Cardiac muscle cell (in vitro differentiated cells and primary cell): ENCODE measurements at places on chromosomes 7 and 10.

- no peak for DNase-seq
Observed at GRCh38 chr10:48598243-48598935, 6.5 kb downstream of the ARHGAP22 start.

DNA sequence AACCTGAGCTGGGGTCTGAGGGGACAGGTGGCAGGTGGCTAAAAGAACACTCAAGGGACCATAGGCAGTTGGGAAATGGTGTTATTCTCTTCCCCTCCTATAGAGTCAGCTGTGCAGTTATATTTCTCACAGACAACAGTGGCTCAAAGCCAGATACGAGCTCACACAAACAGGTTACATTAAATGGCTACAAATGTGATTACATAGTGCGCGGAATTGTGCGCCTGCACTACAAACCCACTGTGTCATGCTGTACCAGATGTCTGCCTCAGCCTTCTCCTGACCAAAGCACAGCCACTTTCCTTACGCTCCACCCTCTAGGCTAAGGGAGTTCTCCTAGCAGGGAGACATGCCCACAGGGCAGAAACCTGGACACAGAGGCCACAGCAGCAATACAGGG is 387.2 kb downstream of the CNTNAP2 start:
- DNase-seq = no peak

DNA sequence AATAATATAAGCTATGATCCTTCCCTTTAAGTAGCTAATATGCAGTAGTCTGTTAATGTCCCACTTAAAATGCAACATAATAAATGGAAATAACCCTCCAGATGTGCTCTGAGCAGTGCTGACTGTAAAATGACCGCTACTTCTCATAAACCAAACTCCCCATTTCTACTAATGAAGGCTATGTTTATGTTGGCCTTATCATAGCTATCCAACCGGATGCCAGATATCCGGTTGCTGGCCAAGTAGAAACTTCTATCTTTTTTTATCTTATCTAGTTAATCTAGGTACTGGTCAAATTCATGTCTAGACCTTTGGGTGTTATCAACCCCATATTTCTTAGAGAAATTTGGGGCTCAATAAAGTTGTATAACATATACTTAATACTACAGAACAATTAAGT is 56.6 kb downstream of the CHRM2 start:
- DNase-seq = peak; percentile 20

- DNase-seq = no peak
Observed at GRCh38 chr10:69469976-69470375, 18.7 kb downstream of the TSPAN15 start.

DNA sequence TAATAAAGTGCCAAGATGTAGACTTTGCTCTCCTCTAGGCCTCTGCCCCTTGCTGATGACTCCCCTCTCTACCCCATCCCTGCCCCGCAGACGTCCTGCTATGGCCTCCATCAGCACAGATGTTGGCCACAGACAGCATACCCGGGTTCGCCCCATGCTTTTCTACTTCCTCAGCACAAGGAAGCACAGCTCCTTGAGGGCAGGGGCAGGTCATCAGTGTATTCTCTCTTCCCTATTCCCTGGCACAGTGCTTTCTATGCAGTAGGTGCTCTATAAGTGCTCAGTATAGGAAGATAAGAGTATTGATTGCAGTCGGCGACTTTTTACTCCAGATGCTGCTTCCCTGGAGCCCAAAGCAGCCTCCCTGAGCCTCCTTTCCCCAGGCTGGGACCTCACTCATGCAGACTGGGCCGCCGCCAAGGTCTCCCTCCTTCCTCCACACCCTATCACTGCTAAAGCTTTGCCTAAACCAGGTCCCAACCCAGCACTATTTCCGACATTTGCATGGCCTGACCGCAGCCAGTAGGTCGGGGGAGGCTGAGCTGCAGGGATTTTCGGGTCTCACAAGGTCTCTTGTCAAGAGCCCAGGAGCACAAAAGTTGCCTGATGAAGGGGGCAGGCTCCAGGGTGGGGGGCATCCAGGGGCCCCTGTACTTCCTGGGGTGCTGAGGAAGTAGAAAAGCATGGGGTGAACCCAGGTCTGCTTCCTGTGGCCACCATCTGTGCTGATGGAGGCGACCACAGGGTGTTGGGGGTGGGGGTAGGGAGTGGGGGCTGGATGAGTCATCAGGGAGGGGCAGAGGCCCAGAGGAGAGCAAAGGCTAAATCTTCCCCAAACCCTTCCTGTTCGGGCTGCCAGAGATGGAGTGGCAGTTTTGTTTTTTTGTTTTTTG is 8.0 kb downstream of the CALHM3 start:
- DNase-seq = peak; percentile 81

GRCh38 chr10:35934642-35934995 is 292.5 kb upstream of the FZD8 start:
- no peak for DNase-seq

DNA sequence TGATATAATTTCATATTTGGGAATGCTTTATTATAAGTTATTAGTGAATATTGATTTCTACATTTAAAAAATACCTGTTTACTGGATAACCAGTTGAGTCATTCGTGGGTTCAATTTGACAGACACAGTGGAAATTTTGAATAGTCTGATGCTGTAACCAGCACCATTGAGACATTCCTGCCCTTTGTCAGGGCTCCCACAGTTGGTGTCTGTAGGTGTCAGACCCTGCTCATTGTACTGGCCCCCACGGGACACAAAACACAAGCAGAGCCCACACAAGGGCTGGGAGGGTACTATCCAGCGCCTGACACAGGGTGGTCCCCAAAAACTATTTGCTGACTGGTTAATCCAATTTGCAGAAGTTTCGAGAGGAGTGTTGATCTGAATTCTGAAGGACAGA is 35.9 kb downstream of the EEPD1 start:
- no peak for DNase-seq

DNA sequence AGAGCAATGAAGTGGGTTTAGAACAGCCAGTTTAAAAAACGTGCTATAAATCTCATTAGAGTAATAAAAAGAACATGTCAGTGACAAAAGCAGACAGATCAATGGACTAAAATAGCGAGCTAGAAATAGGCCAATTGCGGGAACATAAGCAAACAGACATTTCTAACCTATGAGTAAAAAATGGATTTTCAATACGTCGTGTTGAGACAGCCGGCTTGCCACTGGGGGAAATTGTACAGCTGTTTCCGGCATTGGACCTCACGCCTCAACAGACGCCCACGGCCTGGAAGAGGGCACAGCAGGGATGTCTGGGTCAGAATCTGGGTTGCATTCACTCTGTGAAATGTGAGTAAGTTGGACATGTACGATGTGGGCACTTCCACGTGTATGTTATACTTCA is 92.9 kb downstream of the SVOPL start:
- DNase-seq = peak; percentile 66

DNA sequence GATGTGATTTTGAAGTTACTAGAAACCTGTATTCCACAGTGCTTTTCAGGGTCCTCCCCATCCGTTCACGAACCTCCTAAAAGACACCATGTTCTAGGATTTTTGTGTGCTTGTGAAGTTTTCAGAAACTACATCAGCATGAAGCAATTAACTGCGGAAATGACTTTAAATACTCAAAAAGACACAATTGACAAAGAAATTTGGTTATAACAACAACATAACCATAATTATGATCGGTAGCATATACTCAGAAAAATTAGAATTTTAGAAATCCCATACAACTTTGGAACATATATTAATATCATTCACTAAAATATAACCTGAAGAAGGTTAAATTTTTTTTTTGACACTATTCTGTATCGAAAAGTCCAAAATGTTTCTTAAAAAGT is 43.8 kb upstream of the FAM20C start:
- DNase-seq = no peak

GRCh38 chr10:93180482-93180931 is 106.8 kb downstream of the CYP26A1 start:
- no peak for DNase-seq

GRCh38 chr10:87864496-87865059 is 1.2 kb downstream of the PTEN start:
- DNase-seq = peak; percentile 25

GRCh38 chr10:91551856-91552255 is 81.0 kb downstream of the PPP1R3C start:
- DNase-seq = peak; percentile 86

GRCh38 chr7:153447011-153447410 is 605.2 kb upstream of the DPP6 start:
- DNase-seq = no peak

GRCh38 chr10:105356626-105357025 is 715.5 kb downstream of the SORCS3 start:
- DNase-seq = no peak

GRCh38 chr7:21071561-21072501 is 285.1 kb upstream of the SP8 start:
- peak; percentile 30 for DNase-seq

- DNase-seq = no peak
Observed at GRCh38 chr10:29140151-29140550, 148.7 kb upstream of the LYZL1 start.

DNA sequence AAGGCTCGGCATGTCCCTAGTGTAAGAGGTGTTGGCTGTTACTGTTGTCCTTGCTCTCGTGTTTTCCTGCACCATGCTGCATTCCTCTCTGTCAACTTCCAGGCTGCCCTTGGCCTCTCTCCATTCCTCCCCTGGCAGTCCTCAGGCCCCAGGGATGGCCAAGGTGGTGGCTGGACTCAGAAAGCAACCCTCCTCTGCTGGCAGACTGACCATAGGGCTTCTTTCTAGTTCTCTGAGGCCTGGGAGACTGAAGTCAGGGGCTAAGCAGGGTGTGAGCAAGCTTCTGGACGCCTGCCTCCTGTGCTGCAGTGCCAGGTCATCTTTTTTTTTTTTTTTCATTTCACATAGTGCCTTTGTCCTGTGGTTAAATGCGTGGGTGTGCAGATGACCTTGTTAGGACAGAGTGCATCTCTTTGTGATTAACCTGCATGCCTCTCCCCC is 72.0 kb downstream of the GOLGA7B start:
- DNase-seq = peak; percentile 5

GRCh38 chr7:41224063-41224763 is 478.7 kb downstream of the INHBA start:
- DNase-seq = no peak

- DNase-seq = peak; percentile 83
Observed at GRCh38 chr10:71868192-71868697, 17.2 kb upstream of the PSAP start.

GRCh38 chr7:272108-272615 is 17.8 kb upstream of the FOXL3 start:
- DNase-seq = no peak

DNA sequence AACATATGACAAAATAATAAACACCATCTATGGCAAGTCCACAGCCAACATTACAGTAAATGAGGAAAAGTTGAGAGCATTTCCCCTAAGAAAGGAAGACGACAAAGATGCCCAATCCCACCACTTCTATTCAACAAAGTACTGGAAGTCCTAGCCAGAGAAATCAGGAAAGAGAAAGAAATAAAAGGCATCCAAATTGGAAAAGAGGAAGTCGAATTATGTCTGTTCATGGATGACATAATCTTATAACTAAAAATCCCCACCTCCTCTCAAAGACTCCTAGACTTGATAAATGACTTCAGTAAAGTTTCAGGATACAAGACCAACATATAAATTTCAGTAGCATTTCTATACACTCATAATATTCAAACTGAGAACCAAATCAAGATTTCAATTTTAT is 288.5 kb upstream of the POT1 start:
- no peak for DNase-seq

DNA sequence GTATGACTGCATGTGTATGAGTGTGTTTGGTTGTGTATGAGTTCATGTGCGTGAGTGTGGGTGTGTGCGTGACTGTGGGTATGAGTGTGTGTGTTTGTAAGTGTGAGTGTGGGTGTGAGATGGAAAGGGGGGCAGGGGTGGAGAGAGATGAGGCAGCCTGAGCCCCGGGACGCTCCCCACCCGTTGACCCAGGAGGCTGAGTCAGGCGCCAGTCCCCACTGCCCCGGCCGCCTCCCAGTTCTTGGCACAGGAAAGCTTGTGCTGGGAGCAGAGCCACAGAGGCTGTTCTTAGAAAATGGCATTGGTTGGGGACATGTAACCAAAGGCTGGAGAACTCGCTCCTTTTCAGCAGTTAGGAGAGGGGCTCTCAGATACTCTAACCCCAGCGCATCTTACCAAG is 27.8 kb upstream of the NUB1 start:
- no peak for DNase-seq

DNA sequence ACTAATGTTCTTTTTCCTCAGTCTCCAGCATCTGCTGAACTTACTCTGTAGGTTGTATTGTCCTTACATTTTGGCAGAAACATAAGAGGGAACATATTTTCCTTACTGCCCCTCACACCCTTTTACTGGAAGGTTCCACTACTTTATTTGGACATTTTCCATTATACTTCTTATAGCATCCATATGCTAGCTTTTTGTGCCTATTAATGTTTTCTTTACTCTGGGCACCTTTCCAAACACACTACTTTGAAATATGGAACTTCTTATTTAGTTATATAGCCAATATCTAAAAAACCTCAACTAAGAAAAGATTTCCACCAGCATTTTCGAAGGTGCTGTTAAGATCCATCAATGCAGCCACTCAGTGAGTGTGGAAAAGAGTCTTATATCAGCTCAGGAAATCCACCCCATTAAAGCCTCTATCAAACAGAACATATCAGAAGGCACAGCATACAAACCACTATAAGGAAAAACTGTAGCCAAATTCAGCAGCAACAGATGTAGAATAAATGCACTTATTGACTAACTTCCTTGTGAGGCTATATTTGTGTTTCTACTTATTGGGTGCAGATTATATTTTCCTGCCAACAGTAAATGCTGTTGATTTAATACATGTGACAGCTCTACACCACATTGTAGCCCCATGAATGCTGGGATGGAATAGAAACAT is 272.5 kb upstream of the SEMA3E start:
- DNase-seq = no peak

GRCh38 chr7:154442939-154443338 is 390.7 kb downstream of the DPP6 start:
- no peak for DNase-seq

GRCh38 chr10:77649333-77650331 is 12.0 kb upstream of the KCNMA1 start:
- no peak for DNase-seq

GRCh38 chr7:24908166-24908565 is 71.8 kb downstream of the OSBPL3 start:
- no peak for DNase-seq

- no peak for DNase-seq
Observed at GRCh38 chr10:12724807-12725579, 276.5 kb downstream of the CCDC3 start.

DNA sequence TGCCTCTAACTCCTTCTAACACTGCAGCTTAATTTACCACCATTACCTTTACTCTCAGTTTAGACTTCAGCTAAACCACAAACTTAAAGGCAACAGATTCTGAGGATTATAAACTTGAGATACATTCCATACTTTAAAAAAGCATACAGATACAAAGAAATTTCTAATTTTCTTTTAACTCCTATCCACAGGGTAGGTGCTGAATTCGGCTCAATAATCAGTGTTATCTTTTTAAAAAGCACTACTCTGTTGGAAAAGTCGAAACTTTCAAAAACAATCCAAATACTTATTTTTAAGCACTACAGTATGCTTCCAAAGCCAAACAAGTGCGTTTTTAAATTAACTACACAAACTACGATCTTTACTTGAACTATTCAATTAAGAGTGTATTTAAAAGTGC is 1.0 kb downstream of the SMNDC1 start:
- DNase-seq = no peak
